ENCODE measurements at places on chromosomes 1 and 21.

- no peak for DNase-seq
Observed at GRCh38 chr1:90963651-90964050, 58.2 kb downstream of the ZNF644 start.

DNA sequence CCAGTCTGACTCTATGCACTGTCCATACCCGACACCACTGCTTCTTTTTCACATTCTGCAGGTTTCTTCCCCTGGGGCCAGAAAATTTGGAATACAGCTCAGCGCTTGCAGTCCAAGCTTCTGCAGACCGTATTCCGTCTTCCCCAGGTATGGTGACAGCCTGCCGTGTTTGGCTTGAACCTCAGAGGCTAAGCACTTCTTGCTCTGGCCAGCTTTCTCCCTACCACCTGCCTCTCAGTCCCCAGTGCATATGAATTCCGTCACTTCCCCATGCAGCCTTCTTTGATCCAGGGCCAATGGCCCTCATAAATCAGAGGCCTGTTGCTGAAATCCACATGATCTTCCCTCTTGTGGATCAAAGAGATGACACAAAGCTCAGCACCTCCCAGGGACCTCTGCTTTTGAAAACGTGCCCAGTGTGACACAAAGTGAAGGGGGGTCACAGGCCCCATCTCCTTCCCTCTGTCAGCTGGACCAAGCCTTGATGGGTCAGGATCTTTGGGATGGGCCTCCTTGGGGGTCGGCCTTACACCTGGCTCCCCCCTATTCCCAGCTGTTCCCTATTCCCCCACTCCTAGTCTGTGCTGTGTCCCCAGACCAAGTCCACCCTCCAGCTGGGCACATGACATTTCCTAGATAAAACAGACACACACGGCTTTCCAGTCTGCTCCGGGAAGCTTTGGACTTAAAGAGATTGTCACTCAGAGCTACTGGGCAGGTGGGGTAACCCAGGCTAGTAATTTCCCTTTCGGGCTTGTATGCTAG lies 66.6 kb downstream of the HMGB4 start:
- no peak for DNase-seq

- no peak for DNase-seq
Observed at GRCh38 chr1:198599749-198600148, 39.1 kb upstream of the PTPRC start.

DNA sequence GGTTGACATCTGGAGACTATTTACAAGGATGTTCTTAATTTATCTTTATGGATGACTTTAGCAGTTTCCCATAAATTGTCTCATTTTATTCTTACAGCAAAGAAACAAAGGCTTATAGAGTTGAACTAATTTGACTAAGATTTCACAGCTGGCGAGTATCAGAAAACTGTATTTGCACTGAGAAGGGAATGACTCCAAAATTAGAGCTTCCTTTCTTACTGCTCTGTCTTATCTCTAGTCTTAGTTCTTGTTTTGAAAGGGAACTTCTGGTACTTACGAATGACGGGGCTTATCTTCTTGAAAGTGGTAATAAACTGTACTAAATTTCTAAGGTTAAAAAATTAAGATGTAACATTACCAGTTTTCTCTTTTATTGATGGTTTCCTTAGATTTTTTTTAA lies 13.6 kb downstream of the CNST start:
- no peak for DNase-seq

- no peak for DNase-seq
Observed at GRCh38 chr1:42963378-42964043, 4.8 kb upstream of the SLC2A1 start.

- DNase-seq, result peak; percentile 70
Observed at GRCh38 chr1:168178638-168179437, at the start of gene TIPRL. Gene TIPRL (plus strand): TSS chr1:168178962. CDS start chr1:168179078, 116 bp downstream.

- no peak for DNase-seq
Observed at GRCh38 chr21:34018910-34019309, 54.5 kb upstream of the MRPS6 start.

- no peak for DNase-seq
Observed at GRCh38 chr1:214993419-214993818, 89.1 kb upstream of the KCNK2 start.

All from HuH-7.5 (cell line).